ENCODE measurements at places on chromosomes 2 and 18. TPM values are rescaled to one million over a fixed set of nuclear protein-coding genes. Genes with fewer than 3 reads are reported as not detected.

DNA sequence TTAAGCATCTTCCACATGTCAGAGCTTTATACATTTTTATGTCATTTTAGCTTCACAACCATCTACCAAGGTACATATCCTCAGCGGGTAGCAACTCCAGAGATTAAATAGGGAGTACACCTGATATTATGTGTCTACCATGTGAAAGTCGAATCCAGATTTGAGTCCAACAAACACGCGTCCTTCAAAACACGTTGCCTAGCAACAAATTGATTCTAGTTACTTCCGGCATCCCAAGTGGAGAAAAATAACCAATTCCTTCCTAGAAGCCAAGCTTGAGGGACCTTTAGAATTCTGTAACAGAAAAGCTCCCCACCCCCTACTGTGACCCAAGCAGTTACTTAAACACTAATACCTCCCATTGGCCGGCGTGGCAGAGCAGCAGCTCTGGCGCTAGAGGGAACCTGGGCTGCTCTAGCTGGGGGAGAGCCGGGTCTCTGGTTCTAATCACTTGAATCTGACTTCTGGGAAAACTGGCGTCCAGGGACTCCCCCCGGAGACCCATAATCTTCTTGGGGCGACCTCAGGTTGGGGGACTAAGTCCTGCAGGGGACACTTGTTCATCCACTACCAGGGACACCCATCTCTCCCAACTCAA lies at the start of gene ERICH2:
Gene ERICH2 (plus strand): TSS at position 371 of the 598 bp plus-strand sequence. CDS start 304 bp downstream, outside the sequence.
- peak; percentile 74 for DNase-seq

DNA sequence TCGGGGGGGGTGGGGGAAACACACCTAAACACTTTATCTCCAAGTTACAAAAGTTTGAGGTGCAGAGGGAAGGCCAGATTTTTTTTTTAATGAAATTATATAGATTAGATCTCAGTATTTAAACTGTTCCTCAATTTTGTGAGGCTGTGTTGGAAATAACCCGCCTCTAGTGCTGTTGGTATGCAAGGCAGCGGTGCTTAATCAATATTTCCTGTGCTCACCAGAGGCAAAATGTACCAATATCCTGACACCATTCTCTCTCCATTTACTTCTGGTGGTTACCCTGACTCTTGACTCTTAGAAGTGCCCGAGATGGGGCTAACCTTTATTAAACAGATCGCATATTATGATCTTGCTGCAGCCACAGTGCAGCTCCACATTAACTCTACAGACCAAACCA lies 54.8 kb upstream of the EML6 start:
- DNase-seq, result no peak

DNA sequence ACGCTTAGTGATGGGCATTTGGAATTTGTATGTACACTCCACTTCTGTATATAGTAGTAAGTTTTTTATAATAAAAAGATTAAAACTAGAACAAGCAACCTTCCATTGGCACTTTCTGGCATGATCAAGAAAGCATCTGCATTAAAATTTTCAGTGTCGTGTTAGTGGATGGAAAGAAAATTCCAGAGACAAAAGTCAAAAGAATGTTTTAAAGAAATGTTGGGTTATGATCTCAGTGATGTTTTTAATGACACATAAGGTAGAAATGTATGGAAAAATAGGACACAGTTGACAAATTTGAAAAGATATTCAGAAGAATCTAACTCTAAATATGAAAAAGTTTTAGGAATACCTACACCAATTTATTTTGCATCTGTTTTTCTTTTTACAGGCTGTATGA lies 126.1 kb upstream of the FAM117B start:
- DNase-seq, result no peak

DNAJC5G gene
- polyA plus RNA-seq, result 2.6 TPM

TRPM8 gene
- 0.13 TPM for polyA plus RNA-seq

All from renal pelvis (tissue), 12 donors.